ENCODE measurements at places on chromosomes 7 and 10.

GRCh38 chr10:125560947-125561346 is 122.0 kb downstream of the TEX36 start:
- DNase-seq: no peak

- DNase-seq: no peak
Measured at GRCh38 chr10:91983416-91983815, 59.8 kb downstream of the BTAF1 start.

DNA sequence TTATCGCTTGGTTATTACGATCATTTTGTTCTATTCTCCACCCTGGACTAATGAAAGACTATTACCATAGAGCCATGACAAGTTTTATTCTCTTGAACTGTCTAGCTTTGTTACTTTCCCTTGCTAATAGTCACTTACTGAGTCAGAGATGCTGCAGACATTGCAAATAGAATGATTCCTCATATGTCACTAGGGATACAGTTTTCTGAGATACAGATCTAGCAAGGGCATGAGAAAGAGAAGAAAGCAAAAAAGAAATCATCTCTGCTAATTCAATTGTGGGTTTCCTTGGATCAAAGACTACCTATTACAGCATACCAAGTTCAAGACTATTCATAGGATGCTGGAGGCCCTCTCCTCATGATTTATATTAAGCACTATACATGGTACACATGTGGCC is 204.3 kb downstream of the MBL2 start:
- DNase-seq: no peak

- no peak for DNase-seq
Measured at GRCh38 chr10:10714327-10714726, 303.3 kb upstream of the CELF2 start.

DNA sequence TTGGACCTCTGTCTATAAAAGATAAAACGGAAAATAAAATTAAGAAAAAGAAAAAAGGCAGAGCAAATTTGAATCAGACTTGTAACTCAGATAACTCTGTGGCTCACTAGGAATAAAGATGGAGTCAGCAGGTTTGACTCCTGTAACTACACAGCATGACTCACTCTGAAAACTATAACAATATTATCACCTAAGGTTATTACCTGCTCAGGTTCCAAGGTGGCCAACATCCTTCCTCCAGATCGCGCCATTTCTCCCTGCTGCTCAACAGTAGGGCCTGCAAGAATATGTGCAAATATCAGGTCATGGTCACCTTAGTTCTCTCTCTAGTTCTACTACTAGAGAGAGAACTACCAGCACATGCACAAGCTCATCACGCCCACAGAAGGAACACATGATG is 30.0 kb downstream of the ALDH18A1 start:
- DNase-seq: no peak

- no peak for DNase-seq
Measured at GRCh38 chr7:110604885-110605284, 486.0 kb upstream of the LRRN3 start.

DNA sequence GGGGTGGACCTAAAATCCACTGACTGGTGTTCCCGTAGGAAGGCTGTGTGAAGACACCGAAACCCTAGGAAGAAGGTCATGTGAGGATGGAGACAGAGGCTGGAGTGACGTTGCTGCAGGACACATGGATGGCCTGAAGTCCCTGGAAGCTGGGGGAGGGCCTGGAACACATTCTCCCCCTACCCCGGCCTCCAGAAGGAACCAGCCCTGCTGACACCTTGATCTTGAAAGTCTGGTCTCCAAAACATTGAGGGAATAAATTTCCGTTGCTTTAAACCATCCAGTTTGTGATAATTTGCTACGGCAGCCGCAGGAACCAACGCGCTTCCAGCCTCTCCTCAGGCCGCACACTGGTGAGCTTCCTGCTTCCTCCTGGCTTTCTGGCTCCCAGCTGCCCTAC is 288.2 kb downstream of the GLRX3 start:
- no peak for DNase-seq

- DNase-seq: no peak
Measured at GRCh38 chr7:7178906-7179305, 3.4 kb upstream of the C1GALT1 start.

DNA sequence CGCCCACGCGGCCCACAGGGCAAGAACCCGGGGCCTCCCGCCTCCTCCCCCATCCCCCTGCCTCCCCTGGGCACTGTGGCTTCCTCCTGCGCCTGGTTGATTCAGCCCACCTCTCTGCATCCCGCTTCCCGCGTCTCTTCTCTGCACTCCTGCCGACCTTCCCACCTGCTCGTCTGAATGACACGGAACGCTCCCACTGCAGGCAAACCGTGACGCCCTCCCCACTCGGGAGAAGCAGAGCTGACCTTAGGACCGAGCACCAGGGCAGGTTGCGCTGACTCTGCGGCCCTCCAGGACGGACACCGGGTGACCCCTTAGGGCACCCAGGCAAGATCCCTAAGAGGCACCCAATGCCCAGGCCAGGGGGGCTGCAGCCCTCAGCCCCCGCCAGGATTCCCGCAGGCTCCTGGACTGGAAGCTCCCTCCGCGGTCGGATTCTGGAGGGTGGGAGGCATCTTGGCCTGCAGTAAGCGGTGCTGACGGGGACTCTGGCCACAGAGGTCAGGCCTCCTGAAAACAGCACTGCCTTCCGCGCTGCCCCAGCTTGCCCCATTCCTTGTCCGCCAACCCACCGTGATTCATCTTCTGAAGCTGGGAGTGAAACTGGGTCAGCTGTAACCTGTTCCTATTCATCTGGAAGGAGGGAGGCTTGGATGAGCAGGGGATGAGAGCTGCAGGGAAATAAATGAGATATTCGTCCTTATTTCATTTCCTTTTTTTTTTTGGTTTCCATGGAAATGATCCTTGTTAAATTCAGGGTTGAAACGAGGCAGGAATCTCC is 990 bp downstream of the CALML3 start:
- DNase-seq: no peak

GRCh38 chr10:79413196-79413595 is 32.2 kb downstream of the ZCCHC24 start:
- no peak for DNase-seq

- DNase-seq: peak; percentile 44
Measured at GRCh38 chr10:102517553-102517952, 13.8 kb downstream of the SUFU start.

DNA sequence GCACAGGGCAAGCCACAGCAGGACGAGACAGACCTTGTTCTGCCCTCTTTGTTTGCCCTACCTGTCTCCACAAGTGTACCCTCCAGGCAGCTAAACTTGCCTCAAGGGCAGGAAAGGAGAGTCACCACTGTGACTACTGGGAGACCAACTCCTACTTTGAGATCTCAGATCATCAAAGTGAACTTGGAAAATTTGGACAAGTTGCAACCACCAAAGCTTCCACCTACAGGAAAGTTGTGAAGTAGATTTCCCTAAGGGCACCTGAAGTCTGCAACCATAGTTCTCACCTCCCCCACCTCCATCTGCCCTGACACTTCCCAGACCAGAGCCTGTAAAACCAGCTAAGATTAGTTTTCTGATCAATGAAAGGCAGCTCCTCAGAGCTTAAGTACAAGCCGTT is 2.5 kb upstream of the WDR91 start:
- no peak for DNase-seq

DNA sequence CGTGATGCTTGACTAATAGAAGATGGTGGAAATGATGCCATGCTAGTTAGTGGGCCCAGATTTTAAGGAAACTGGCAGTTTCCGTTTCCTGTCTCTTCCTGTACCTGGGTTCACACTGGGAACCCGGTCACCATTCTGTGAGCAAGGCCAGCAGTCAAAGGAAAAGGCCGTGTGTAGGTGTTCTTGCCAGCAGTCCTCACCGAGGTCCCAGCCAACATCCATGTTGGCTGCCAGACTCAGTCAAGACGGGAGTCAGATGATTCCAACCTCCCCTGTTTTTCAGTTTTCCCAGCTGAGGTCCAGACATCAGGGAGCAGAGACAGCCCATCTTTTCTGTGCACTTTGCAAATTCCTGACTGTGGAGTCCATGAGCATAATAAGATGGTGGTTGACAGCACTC is 15.2 kb upstream of the PILRB start:
- no peak for DNase-seq

- DNase-seq: no peak
Measured at GRCh38 chr7:88299126-88299525, 7.6 kb downstream of the STEAP4 start.

DNA sequence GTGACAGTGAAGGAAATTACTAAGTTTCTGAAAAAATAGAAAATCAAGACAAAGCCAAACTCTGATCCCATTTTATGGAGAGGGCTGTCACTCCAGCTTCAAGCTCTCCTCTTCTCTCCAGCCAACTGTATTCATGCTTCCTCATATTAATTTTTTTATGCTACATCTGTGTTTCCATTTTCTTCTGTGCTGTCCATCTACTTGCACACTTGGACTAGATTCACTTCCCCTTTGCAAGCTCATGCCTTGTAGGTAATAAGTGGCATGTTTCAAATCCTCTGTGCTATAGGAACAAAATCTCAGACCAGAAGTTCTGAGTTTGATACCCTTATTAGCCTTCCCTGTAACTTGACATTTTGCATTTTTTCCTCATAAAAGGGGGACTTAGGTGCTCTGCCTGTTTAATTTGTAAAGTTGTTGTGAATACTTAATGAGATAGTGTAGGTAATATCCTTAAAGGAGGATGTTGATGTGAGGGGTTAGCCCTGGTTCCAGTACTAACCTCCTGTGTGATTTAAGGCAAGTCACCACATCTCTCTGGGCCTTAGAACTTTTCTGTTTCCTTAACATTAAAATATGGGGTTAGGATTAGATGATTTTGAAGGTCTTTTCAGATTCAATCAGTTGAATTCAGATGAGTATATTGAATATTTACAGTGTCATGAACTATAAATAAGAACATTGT is 358.8 kb downstream of the BBS9 start:
- no peak for DNase-seq

DNA sequence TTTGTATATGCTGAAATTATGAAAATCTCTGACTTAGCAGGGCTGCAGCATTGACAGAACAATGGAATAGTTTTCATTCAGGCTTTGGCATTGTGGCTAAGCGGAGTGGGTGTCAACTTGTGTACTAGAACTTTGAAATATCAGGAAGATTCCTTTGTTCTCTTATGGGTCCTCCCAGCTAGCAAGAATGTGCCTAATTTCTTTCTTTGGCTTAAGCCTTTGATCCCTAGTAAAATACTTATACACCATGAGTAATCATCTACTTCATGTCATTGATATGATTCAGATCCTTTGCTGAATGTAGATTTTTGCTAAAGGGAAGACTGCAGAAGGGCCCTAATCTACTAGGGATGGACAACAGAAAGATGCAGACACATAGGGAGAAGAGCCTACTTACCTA is 6.2 kb downstream of the AVL9 start:
- DNase-seq: peak; percentile 52

GRCh38 chr10:105161149-105161548 is 520.1 kb downstream of the SORCS3 start:
- DNase-seq: no peak

DNA sequence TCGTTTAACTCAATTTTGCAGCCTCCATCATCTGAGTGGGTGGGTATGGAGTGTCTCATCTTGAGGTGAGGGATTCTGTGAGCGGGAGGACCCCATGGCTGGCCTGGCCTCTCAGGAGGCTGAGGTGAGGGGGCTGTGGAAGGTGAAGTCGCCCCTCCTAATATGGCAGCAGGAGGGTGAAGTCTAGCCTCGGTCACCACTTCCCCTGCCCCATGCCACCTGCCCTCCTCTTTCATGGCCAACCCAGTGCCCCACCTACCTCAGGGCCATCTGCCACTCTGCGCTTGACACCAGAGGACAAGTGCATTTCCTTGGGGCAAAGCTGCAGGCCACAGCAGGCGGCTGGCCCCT is 8.7 kb downstream of the RASGEF1A start:
- DNase-seq: no peak

- no peak for DNase-seq
Measured at GRCh38 chr10:31720546-31720945, 208.1 kb downstream of the ARHGAP12 start.

DNA sequence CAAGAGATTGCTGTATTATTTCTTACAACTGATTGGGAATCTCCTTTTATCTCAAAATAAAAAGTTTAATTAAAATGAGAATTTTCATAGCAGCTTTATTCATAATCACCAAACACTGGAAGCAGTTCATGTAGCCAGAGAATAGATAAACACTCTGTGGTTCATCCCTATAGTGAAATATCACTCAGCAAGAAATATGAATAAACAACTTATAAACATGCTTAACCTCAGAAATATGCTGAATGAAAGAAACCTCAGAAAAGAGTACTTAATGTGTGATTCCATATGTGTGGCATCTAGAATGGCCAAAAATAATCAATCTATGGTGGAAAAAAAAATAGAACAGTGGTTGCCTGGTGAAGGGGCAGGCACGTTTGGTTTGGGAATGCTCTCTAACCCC is 33.3 kb downstream of the MYO1G start:
- no peak for DNase-seq

- DNase-seq: no peak
Measured at GRCh38 chr7:10770176-10770575, 203.5 kb upstream of the PHF14 start.

GRCh38 chr7:136677471-136678365 is 190.7 kb upstream of the CHRM2 start:
- DNase-seq: peak; percentile 39

DNA sequence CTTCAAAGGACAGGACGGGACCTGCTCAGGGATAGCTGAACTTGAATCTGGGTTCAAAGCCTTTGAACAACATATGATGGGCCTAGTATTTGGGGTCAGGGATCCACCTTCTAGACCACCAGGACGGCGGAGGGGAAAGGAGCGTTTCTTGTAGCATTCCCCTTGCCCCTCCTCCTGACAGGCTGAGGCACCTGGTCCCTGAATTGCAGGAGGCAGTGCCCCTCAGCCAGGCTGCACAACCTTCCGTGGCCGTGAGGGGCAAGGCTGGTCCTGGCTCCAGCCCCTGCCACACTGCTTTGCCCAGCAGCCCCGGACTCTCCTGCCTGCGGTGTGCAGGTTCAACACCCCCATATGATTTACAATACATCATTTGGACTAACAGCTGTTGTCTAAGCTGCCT is 58.1 kb downstream of the INSIG1 start:
- DNase-seq: no peak

DNA sequence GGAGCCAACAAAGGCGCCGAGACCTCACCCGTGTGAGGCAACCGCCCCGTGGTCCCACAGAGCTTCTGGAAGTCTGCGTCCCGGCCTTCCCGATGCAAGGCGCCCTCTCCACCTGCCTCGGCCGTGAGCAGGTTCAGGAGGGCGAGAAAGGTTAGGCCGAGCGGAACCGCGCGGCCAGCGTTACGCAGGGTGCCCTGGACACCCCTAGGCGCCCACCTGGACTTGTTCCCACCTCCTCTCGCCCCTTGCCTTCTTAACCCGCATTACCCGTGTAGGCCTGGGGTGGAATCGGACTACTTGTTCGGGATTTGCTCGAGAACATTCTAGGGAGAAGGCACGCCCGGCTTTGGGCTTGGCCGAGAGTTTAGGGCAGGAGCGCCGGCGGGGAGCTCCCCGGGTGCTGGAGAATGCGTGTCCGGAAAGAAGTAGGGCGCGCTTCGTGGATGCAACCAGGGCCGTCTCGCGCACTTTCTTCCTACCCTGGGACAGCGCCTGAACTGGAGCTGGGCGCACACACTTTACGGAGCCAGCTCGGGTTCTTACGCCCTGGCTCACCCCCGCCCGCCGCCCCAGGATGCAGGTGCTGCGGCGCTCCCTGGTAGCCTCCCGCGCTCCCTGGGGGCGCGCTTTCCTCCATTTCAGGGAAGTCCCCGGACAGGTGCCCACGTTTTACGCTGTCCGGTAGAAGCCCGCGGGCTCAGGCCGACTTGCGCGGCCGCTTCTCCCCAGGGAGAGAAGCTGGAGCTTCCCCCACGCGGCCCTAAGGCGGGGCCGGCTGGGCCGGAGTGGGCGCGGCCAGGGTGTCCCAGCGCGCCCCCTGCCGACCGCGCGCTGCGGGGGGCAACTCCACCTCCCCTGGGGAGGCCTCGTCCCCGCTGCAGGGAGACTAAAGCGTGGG is 74.5 kb downstream of the INSIG1 start:
- DNase-seq: no peak

All from astrocyte of the hippocampus (primary cell).